Keratinocyte (primary cell): ENCODE measurements at places on chromosomes 3 and 15.

DNA sequence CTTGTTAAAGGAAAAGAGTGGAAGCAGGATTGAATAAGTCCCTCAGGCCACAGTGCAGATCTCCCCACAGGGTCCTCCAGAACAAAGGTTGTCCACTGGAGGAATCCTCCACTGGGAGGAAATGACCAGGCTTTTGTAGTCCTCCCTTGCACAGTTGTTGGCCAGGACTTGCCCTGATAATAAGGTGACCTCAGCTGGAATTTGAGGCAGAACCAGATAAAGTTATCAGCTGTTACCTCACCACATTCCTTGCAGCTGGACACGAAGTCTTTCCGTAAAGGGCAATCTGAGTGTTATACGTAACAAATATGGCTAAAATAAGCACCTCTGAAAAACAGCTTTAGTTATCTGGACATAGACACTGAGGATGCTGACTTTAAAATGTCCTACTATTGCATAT lies 83.5 kb upstream of the NAALADL2 start:
- no peak for DNase-seq

- peak; percentile 30 for DNase-seq
Measured at GRCh38 chr3:133479895-133480669, 80.2 kb downstream of the BFSP2 start.

DNA sequence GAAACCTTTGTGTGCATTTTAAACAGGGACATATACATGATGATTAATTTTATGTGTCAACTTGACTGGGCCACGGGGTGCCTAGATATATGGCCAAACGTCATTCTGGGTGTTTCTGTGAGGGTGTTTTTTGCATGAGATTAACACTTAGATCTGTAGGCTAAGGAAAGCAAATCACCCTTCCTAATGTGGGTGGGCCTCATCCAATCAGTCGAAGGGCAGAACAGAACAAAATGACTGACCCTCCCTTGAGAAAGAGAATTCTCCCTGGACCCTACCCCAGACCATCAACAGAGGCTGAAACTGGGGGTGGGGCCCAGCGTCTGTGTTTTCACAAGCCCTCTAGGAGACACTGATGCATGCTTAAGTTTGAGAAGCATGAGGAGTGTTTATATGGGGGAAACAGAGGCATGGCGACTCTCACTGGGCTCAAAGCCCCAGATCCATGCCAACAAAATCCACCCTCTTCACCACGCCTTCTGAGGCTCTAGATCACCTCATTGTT lies 56.2 kb downstream of the ITGA11 start:
- DNase-seq: no peak

DNA sequence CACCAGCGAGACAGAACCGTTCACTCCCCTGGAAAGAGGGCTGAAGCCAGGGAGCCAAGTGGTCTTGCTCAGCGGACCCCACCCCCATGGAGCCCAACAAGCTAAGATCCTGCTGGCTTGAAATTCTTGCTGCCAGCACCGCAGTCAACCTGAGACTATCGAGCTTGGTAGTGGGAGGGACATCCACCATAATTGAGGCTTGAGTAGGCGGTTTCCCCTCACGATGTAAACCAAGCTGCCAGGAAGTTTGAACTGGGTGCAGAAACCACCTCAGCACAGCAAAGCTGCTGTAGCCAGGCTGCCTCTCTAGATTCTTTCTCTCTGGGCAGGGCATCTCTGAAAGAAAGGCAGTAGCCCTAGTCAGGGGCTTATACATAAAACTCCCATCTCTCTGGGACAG lies 151.0 kb downstream of the MBNL1 start:
- DNase-seq: no peak

DNA sequence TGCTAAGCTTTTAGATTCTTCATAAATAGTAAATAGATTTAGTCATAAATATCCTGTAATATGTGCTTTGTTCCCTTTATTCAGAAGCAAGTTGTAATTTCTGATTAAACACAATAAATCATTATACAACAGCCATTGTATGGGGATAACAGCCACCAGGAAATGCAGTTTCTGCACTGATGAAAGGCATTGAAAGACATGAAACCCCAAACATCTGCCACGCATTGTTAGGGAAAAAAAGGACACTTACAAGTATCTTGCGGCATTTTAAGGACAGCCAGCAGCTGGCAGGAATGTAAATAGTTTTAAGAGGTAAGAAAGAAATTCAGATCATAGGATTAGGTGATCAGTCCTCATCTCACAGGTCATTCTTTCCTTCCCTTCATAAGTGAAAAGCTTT lies 801.1 kb upstream of the LMCD1 start:
- no peak for DNase-seq

DNA sequence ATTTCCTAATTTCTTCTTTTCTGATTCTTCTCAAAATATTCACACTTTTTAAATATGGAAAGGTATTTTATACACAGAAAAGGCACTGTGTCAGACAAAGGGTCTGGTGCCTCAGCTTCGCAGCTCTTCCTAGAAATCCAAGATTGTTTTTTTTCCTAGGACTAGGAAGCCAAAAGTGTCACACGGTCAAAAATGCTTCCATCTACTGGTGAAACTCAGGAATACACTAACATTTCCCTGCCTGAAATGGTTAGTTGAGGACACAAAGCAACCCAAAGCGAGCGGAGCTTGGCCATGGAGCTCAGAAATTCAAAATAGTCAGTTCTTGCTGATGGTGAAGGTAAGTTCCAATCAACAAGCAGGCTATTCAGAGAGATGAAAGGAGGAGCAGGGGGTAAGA lies 426.5 kb upstream of the RASGRP1 start:
- no peak for DNase-seq

- no peak for DNase-seq
Measured at GRCh38 chr3:64763980-64764379, 76.2 kb upstream of the ADAMTS9 start.

DNA sequence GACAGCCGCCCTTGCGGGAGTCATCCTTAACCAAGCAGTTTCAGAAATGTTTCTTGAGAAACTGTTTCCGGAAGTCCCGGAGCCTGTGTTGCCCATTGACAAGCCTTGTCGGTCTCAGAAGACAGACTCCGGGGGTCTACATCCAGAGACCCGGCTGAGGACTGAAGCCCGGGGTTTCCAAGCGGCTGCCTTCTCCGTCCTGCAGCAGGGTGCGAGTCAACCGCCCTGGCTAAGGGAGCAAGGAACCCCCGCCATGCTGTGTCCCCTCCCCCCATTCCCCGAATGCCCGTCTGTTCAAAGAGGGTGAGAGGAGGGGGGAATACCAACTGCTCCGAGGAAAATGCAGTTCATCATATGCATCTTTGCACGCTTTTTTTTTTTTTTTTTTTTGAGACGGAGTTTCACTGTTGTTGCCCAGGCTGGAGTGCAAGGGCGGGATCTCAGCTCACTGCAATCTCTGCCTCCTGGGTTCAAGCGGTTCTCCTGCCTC lies 61.6 kb downstream of the ATP1B3 start:
- DNase-seq: no peak

DNA sequence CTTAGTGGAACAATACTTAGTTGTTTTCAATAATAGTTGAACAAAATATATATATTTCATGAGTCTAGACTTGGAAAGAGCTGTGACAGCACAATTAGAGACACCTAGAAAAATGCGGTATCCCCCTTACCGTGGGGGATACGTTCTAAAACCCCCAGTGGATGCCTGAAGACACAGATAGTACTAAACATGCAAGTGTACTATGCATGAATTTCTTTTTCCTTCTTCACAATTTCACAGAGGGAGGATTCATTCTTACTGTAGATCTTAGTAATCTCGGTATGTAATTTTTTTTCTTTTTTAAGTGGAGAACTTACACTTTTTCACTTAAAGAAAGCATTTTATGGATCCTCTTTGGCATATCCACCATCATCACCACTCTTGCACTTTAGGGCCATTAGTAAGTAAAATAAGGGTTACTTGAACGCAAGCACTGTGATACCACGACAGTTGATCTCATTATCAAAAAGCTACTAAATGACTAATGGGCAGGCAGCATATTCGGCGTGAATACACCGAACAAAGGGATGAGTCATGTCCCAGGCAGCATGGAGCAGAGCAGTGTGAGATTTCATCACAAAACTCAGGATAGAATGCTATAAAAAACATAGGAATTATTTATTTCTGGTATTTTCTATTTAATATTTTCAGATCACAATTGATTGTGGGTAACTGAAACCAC lies 72.3 kb upstream of the ZNF280D start:
- no peak for DNase-seq

- no peak for DNase-seq
Measured at GRCh38 chr15:85710340-85710842, 84.3 kb downstream of the KLHL25 start.

DNA sequence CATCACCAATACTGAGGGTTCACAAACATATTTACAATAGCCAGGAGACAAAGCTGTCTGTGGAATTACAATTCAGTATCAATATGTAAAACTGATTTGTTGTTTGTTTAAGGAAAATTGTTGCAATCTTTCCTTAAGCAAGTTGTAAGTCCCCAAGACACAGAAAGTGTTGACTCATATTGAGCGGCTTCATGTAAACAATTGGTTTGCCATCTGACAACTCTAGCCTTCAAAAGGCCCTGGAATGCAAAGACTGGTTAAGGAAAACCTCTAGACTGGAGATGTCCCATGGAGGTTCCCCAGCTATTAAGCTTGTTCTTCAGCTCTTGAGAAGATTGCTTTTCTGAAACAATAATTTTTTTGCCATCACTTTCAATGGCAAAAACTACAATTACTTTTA lies 283.7 kb upstream of the PROK2 start:
- DNase-seq: no peak

- DNase-seq: no peak
Measured at GRCh38 chr3:121736112-121736511, 13.4 kb downstream of the GOLGB1 start.

- no peak for DNase-seq
Measured at GRCh38 chr3:138692152-138692551, 83.6 kb downstream of the FAIM start.
